Caco-2 (cell line): ENCODE measurements at places on chromosomes 16 and 17.

DNA sequence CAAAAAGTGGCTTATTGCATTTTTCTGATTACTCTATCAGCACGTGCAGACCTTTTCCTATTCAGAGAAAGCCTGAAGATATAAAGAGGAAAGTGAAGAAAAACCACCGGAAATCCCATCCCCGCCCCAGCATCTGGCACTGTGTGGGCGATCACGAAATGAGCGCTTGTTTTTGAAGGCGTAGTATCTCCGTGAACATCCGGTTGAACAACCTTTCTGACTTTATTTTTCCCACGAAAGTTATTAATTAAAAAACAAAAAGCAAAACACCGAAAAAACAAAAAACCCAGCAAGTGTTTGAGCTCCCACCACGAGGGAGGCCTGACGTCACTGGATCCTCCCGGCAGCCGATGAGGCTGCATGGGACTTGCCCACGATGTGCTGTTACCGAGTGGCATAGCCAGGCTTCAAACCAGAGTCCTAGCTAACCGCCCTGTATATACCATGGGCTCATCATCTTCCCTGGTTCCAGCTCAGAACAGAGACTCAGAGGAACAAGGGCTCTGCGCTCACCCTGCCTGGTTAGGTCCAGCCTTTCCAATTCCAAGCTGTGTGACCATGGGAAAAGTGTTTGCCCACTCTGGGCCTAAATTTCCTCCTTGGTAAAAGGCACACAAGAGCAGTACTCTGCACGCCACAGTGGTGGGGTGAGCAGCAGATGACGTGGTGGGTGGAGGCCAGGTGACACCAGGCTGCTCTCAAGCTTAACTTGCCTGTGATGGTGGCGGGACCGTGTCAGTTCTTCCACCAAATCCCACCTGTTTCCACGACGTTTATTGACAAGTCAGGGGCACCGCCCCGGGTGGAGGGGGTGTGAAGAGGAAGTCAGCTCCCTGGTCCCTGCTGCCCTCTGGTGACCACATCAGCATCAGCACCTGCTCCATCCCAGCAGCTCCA, 34.3 kb upstream of the IL21R start:
- DNase-seq: peak; percentile 75

DNA sequence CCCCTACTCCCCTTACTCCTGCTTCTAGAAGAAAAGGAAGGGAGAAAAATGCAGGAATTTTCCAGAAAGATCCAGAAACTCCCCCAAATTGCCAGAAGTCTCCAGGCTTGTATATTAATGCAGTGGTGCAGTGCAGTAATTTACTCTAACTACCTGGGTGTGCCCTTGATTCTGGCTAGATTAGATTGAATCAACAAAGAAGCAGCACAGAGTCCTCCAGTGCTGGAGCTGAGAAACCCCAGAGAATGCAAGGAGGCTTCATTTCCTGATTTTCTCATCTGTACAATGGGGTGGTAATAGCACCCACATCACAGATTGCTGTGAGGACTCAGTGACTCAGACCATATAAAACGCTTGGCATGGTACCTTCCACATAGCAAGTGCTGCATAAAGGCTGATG, 247.3 kb upstream of the RPL38 start:
- no peak for DNase-seq

DNA sequence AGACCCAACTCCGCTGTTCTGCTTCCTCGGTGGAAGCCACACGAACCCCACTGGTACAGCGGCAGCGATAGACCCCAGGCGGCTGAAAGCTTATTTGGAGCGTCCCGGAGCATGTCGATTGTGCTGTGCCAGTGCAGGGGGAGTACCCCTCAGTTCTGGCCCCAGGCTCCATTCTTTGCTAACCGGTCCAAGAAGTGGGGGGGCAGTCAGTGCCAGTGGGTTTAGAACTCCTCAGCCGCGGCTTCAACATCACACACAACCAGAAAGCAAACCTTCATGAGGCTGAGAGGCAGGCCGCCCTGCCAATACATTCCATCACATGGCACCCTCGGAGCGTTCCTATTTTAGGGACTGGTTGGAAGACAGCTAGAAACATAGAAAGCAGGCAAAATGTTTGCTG, 1.7 kb upstream of the MNT start:
- no peak for DNase-seq

DNA sequence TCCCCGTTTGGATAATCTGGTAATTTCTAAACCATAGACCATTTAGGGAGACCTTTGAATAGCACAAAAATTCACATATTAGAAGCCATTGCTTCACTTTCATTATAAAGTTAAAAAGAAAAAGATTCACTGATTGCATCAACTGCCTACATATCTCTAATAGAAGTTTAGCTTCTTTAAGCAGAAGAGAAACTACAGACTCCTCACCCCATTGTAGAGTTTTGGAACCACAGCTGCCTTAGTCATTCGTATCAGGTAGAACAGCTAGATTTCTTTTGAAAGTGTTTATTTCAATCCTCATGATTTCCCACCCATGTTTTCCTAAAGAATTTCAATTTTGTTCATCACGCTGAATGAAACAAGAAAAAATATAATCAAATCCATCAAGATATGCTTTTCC, 144.8 kb downstream of the CDH8 start:
- DNase-seq: no peak

GRCh38 chr17:39011907-39012468, 44.8 kb upstream of the FBXO47 start:
- no peak for DNase-seq

- peak; percentile 27 for DNase-seq
Measured at GRCh38 chr16:86576591-86577313, 1.6 kb upstream of the FOXL1 start.

DNA sequence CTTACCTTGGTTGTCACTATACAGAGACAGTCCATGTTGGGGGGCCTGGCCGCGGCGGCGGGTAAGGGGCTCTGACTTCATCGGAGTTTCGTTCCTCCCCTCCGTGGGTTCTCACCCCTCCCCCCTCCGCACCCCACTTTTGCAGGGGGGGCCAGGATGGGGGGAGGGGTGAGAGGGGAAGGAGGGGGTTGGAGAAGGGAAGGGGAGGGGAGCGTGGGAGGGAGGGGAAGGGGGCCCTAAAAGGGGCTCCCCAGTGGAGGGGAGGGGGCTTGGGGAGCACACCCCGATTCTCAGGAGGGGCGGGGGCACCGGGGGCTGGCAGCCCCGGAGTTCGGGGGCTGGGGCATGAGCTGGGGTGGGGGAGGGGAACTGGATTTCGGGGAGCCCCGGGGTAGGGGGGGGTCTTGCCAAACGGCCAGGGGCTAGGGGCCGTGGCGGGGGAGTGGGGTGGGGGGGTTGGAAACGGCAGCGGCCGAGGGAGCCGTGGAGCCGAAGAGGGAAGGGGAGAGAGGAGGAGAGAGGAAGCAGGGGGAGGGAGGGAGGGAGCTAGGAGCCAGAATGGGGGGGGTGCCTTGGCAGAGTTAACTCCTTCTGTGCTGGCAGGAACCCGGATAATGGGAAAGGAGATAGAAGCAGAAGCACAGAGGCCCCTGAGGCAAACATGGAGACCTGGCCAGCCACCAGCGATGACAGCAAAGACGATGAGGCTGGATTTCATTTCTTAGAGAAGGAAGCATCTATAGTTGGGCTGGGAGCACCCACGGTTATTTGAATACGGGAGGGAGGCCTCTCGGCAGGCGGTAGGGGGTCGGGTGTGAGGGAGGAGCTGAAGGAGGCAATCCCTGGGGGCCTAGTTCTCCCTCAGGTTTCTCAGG, 2.3 kb downstream of the DLG4 start:
- no peak for DNase-seq

GRCh38 chr16:76222087-76222486, 55.1 kb upstream of the CNTNAP4 start:
- peak; percentile 41 for DNase-seq

GRCh38 chr16:78177987-78178386, 78.5 kb downstream of the WWOX start:
- DNase-seq: no peak

- no peak for DNase-seq
Measured at GRCh38 chr17:310111-311010, 42.2 kb downstream of the RPH3AL start.
